ENCODE measurements at places on chromosomes 2 and 18.

- DNase-seq: no peak
Observed at GRCh38 chr2:143333847-143334246, 204.6 kb downstream of the ARHGAP15 start.

GRCh38 chr2:236858661-236859060 lies 227.0 kb upstream of the COPS8 start:
- DNase-seq: no peak

GRCh38 chr18:32048507-32049091 lies 30.0 kb downstream of the RNF125 start:
- no peak for DNase-seq

GRCh38 chr2:189179570-189179950 lies at the start of gene COL5A2:
TSS of gene COL5A2 (minus strand) at chr2:189179761. CDS start at chr2:189179604, 157 bp downstream.
- DNase-seq: no peak

DNA sequence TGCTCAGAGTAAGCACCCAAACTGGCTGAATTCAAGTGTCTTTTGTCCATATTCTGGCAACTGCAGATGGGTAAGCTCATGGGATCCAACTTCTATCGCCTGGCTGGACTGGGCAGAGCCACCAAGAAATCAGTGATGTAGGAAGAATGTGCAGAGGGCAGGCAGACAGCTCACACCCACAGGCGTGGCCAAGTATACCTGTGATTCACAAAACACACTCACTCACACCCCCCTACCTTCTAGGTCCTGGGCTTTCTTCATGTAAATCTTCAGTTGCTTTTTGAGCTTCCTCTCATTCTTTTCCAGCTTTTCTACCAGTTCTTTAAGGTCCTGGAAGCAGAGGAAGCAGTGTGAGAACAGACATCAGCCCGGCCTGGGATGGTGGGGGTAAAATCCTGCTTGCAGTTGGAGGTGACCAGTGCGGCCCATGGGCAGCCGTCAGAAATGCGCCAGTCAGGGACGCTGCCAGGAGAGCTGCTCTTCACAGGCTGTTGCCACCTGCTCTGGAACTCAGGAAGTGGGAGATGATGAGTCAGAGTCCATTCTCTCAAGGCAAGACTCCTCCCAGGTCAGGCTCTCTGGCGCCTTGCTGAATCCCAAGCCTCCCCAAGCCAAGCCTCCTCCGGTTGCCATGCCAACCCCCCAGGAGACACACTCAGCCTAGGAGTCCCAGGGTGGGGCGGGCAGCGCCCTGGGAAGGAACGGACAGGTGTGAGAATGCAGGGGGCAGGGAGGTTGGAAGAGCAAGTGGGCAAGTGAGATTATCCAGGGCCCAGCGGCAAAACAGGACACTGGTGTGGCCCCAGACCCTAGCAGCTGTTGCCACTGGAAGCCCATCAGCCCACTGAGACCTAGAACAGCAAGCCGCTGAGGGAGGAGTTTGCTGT lies 36.2 kb upstream of the ACAA2 start:
- DNase-seq: no peak

- no peak for DNase-seq
Observed at GRCh38 chr2:230644356-230644935, 68.2 kb upstream of the CAB39 start.

DNA sequence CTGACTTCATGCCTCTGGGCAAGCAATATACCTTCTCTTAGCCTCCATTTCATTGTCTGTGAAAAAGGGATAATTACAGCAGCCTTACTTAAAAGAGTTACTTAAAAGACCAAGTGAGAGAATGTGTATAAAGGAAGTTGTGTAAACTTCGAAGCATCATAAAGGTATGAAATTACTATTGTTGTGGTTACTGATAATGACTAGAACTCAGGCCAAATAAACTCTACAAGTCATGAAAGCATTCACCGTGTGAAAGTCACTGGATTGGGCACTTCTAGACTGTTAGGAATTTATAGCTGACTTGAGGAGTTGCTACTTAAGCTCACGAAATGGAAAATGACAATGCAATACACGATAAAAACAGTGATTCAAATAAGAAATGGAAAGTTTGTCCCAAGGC lies 67.4 kb upstream of the HAAO start:
- DNase-seq: no peak

- no peak for DNase-seq
Observed at GRCh38 chr2:139099721-139100120, 319.5 kb upstream of the NXPH2 start.

- no peak for DNase-seq
Observed at GRCh38 chr2:217086038-217086522, 226.2 kb upstream of the TNP1 start.

- no peak for DNase-seq
Observed at GRCh38 chr2:68059784-68060525, 2.8 kb downstream of the C1D start.

DNA sequence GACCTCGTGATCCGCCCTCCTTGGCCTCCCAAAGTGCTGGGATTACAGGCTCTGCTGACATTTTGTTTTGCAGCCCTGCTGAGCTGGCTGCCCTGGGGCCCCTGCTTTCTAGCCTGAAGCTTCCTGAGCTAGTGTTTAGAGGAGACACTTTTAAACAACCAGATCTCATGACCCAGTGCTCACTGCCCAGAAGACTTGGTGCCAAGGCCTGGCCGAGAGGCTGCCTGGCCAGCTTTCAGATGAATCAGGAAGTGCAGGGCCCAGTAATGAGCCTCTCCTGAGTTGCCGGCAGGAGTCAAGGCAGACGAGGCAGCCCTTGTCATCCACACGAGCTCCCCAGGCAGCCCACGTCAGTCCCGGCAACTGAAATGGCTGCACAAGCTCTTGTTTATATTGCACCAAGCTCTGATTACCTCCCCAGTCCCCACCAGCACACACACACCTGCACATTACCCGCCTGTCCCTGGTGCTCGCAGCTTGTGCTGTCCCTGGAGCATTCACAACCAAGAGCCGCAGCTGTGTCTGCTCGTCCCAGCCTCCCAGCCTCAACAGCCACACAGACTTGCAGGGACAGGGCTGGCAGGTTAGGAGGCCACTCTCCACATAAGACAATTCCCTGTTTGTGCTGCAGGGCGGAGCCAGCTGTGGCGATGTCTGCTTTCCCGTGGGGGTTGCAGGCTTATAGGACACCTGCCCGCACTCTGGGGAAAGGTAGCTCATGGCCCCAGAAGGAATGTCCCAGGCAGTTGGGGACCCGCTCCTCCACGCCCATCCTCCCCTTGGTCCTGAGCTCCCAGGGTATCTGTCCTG lies 331.2 kb upstream of the MYT1L start:
- no peak for DNase-seq

DNA sequence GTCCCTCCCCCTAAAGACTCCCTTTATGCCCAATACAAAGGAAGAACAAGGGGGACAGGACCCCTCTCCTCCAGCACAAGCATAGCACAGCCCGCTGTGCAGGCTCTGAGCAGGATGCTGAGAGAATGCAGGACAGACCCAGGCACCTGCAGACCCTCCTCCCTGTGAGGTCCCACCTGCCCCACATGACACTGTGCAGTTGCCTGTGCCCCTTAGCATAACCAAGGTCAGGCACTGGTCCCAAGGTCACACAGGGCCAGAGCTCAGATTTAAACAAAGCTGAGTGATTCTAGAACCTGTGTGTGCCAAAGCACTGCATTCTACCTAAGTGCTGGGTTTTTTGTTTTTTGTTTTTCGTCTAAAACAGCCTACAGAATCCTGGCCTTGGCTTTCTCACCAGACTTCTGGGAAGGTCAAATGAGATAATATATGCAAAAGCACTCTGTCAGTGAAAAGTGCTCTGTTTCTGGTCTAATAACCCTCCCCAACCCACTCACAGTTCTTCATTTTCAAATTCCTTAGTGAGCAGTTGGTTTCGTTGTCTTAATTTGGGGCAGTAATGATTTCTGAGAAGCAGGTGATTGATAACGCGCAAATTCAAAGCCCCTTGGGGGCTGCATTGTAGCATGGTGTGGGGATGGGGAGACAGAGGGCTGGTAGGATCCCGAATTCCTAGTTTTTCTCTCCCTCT lies 125.7 kb downstream of the KCTD1 start:
- no peak for DNase-seq

DNA sequence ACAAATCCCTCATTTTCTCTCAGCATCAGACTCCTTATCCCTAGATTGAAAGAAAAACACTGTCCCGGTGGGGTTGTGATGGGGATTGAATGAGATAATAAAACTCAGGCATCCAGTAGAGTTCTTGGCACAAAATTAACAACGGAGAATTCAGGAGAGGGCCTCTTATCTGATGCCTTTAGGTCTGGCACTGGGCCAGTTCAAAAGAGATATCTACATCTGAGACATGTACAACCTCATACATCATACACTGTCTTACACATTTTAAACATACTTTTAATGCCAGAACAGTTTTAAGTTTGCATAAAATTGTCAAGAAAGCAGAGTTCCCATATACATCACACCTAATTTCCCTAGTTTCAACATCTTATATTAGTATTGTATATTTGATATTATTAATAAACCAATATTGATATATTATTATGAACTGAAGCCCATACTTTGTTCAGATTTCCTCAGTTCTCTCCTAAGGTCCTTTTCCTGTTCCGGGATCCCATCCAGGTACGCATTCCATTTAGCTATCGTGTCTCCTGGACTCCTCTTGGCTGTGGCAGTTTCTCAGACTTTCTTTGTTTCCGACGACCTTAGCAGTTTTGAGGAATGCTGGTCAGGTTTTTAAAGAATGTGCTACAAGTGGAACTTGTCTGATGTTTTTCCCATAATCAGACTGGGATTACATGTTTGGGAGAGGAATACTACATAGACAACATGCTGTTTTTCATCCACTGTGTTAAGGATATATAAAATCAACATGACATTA lies 27.8 kb downstream of the NXPH2 start:
- no peak for DNase-seq

DNA sequence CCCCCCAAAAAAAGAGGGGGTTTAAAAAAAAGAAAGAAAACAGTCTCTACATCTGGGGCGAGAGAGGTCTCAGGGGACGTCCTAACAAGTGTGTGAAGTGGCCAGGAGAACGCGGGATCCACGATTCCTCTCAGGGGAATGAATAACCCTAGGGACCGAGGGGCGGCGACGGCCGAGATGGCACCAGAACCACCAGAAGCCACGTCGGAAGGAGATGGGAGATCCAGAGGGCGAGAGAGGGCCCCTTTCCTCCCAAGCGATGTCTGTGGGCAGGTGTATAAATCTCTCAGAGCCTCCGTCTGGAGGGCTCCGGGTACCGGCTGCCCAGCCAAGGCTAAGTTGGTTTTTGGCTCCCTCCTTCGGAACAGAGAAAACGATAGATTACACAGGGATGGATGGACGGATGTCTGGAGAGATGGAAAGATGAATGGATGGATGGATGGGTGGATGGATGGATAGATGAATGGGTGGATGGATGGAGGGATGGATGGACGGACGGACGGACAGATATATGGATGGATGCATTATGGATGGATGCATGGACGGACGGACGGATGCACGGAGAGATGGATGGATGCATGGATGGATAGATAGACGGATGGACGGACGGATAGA lies 1.7 kb downstream of the EPHA4 start:
- peak; percentile 55 for DNase-seq
